AG10803 (cell line): ENCODE measurements at places on chromosomes 1 and 21.

GRCh38 chr1:45016767-45017166 lies 4.7 kb downstream of the UROD start:
- no peak for DNase-seq

GRCh38 chr1:201511396-201511940 lies 4.5 kb upstream of the CSRP1 start:
- no peak for DNase-seq

DNA sequence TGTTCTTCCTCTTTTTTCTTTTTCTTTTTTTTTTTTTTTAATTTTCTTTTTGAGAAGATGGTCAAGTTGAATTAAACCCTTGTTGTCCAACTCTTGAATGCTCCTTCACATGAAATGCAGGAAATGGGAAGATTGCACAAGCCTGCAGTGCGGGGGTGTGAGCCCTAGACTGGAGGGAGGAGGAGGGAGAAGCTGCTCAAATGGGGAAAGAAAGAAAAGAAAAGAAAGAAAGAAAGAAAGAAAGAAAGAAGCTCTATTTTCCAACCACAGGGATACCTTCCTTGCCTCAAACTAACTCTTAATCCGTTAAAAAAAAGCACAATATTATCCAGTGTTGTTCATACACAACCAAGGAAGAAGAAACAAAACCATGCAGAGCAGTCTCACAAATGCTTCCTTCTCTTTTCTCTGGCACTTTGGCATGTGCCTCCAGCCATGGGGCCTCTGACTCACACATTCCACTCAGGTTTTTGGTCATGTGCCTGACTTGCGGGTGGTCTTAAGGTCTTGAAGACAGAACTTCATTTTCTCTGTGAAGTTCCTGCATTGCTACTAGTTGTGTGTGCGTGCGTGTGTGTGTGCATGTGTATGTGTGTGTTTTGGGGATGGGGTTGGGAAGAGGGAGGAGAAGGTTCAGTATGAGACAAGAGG lies 276.1 kb downstream of the RPS6KC1 start:
- peak; percentile 89 for DNase-seq

- no peak for DNase-seq
Measured at GRCh38 chr1:233640179-233640578, 26.3 kb downstream of the KCNK1 start.

DNA sequence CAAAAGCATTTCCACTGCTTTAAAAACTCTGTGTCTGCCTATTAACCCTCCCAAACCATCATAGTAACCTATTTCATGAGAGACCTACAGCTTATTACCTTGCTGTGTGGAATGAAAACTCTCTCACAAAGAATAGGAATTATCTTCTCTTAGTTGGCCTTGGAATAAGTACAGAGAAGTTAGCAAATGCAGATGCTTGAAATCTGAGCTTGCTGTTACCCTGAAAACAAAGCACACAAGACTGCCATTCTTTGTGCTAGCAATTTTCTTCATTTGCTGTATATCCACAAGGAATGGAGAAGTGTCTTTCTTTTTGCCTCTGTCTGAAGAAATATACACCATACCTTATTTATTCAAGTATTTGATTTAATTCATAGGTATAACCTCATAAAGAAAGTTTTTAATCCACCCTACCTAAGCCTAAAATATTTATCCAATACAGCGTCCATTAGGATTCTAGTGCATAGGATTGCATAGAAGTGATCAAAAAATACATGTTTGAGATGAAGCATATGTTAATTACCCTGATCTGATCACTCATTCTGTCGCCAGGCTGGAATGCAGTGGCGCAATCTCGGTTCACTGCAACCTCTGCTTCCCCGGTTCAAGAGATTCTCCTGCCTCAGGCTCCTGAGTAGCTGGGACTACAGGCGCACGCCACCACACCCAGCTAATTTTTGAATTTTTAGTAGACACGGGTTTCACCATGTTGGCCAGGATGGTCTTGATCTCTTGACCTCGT lies 451.1 kb downstream of the LTN1 start:
- DNase-seq: no peak

DNA sequence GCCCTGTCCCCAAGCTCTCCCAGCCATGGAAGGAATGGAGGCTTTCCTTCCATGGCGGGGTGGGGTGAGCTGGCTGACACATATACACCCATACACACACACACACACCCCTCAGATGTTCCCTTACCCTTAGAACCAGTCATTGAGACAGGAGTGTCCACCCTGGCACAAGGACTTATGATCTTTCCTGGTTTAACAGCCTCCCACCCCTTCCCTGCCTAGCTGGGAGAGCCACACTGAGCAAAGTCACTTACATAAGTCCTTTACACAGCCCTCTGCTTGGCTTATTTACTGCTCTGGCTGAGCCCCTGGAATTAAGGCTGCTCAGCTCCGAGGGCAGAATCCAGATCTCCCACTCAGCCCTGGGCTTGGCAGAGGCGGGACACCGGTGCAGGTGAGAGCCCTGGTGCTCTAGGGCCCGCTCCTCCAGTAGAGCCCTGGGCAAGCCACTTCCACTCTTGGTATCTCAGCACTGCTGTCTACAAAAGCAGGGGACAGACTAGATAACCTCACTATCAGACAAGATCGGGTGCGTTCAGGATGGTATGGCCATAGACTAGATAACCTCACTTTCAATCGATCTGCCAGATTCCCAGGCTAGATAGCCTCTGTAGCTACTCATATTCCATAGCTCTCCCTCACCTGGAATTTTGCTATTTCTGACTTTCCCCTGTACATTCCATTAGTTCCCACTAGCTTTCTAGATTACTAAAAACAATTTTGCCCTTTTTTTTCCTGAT lies 16.7 kb downstream of the SLC6A9 start:
- no peak for DNase-seq

DNA sequence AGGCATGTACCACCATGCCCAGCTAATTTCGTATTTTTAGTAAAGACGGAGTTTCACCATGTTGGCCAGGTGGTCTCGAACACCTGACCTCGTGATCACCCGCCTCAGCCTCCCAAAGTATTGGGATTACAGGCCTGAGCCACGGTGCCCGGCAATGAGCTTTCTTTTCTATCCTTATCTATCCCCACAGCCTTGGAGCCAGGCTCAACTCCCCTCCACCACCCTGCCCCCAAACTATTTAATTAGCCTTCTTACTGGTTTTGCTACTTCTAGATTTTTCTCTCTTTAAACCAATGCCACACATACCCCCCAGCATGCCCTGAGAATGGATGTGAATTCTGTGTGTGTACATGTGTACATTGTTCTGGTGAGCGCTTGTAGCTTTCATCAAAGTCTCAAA lies 5.7 kb upstream of the VANGL2 start:
- no peak for DNase-seq

DNA sequence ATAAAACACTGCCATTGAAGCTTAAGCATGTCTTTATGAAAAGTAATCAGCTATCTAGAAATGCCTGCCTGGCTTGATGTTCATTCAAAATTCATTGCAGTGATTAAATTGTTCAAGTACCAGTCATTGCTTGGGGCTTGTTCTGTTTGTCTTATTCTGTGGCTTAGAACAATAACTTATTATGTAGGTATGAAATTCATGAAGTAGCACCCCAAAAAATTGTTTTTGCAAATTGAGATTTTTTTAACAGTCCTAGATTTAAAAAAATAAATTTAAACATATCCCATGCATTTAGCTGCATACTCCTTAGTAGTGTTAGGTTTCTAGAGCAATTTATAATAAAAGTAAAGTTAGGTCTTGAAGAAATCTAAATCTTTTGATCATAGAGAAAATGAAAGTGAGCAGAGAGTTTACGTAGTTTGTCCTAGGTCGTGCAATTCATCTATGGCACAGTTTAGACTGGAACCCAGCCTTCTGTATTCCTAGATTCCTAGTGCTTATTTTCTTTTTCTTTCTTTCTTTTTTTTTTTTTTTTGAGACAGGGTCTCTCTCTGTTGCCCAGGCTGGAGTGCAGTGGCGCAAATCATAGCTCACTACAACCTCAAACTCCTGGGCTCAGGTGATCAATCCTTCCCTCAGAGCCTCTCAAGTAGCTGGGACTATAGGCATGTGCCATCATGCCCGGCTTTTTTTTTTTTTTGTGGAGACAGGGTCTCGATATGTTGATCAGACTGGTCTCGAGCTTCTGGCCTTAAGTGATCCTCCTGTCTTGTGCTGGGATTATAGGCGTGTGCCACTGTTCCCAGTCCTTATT lies 9.3 kb downstream of the MIER1 start:
- no peak for DNase-seq

- peak; percentile 48 for DNase-seq
Measured at GRCh38 chr21:37165586-37165985, 92.5 kb downstream of the TTC3 start.

- no peak for DNase-seq
Measured at GRCh38 chr1:162070094-162070748, 730 bp downstream of the NOS1AP start.

GRCh38 chr1:201006450-201006849 lies 17.1 kb downstream of the KIF21B start:
- no peak for DNase-seq

DNA sequence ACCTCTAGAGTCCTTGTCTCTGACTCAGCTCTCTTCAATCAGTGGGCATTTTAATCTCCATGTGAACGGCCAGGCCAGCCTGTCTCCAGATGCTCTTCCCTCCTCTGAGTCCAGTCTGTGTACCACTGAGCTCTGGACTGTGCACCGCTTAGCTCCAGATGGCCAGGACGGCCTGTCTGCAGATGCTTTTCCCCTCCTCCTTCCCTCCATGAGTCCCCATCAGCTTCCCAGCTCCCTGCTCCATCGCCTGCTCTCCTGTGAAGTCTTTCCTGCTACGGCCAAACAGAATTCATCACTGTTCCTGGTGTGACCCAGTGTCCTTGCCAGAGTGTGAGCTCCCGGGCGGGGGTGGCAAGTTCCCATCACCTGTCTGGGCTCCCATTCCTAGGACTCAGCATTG lies 42.0 kb downstream of the STUM start:
- no peak for DNase-seq

- DNase-seq: no peak
Measured at GRCh38 chr1:1664941-1665814, 6.4 kb upstream of the CDK11B start.

GRCh38 chr1:73626326-73626725 lies 571.6 kb downstream of the LRRIQ3 start:
- no peak for DNase-seq

DNA sequence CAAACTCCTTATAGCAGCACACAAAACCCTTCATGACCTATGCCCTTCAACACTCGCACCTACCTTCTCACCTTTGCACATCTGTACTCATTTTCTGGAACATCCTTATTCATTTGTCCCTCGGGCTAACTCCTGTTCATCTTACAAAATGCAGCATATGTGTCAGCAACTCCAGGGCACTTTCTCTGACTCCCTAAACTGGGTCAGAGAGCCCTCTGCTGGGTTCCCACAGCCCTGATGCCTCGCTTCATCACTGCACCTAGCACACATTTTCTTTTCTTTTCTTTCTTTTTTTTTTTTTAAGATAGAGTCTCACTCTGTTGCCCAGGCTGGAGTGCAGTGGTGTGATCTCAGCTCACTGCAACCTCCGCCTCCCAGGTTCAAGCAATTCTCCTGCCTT lies 54.0 kb downstream of the RAB3B start:
- DNase-seq: peak; percentile 43

GRCh38 chr1:83022206-83022605 lies 976.7 kb downstream of the TTLL7 start:
- no peak for DNase-seq

GRCh38 chr1:232186931-232187330 lies 443.0 kb downstream of the SIPA1L2 start:
- no peak for DNase-seq

DNA sequence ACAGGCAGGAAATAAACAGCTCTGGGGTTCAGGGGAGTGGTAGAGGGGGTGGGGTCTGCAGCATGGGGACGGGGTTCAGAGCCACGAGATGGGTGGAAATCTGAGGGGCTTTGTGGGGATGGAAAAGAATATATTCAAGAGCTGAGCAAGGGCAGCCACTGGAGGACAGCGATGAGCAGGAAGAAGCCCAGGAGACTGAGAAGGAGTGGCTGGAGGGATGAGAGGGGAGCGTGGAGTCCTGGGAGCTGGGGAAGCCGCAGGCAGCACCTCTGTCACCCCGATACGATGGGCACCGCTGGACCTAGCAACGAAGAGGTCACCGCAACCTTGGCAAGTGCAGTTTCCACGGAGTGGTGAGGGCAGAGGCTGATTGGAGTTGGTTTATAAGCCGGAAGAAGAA lies 10.0 kb upstream of the KCNAB2 start:
- no peak for DNase-seq

DNA sequence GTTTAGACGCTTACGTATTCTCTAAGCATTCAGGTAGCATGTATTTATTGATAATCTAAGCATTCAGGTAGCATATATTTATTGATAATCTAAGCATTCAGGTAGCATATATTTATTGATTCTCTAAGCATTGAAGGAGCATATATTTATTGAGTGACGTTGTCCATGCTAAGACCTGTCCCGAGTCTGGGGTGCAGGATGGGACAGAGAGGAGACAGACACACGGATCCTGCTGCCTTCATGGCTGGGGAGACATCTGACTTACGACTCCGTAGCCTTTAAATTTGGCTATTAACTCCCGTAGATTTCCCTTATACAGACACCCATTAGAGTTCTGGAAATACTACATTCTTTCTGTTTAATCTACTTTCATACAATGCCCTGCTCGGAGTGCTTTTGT lies 982 bp downstream of the SCCPDH start:
- DNase-seq: no peak

DNA sequence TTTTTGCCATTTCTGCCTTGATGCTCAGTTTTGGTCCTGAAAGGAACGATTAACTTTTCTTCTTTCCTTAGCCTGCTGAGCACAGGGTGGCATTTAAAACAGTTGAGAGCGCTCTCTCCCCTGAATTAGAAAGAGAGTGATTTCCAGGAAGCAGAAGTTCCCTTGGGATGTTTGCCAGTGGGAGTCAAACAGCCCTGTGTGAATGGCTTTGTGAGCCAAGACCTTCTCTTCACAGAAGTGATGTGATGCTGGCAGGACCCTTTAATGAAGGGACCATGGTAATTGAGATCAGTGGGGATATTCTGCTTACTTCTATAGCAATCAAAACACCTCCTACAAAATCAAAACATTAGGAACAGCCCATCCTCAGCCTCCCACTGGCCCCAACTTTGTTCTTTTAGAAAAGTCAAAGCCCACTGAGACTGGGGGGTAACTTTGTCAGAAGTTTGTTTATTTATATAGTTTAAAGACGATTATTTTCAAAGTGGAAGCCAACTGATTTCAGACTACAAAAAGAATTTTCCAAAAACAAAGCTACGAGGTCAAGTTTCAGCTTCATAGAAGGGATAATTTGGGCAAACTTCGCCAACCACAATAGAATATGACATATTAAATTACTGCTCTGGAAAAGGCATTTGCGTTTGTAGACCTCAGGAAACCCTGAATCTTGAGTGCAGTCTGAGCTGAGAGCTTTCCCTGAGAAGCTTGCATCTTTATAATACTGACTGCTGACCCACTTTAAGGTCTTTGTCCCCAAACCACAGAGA lies 122.7 kb downstream of the GABPA start:
- no peak for DNase-seq

- DNase-seq: no peak
Measured at GRCh38 chr1:194060481-194060880, 874.1 kb upstream of the B3GALT2 start.

- peak; percentile 62 for DNase-seq
Measured at GRCh38 chr1:109719337-109719837, 7.3 kb downstream of the GSTM5 start.

- DNase-seq: no peak
Measured at GRCh38 chr1:32770221-32770731, 46.9 kb downstream of the YARS1 start.
